Aorta (tissue), 5 donors: ENCODE measurements at places on chromosomes 2 and 18. TPM values are rescaled to one million over a fixed set of nuclear protein-coding genes. Genes with fewer than 3 reads are reported as not detected.

GRCh38 chr2:176099728-176100546 lies at the start of gene HOXD12:
TSS of gene HOXD12 (plus strand) at chr2:176099795. CDS start at chr2:176099802, 7 bp downstream.
- no peak for DNase-seq

GRCh38 chr18:62045316-62045715 lies 141.5 kb downstream of the PIGN start:
- DNase-seq = no peak

DNA sequence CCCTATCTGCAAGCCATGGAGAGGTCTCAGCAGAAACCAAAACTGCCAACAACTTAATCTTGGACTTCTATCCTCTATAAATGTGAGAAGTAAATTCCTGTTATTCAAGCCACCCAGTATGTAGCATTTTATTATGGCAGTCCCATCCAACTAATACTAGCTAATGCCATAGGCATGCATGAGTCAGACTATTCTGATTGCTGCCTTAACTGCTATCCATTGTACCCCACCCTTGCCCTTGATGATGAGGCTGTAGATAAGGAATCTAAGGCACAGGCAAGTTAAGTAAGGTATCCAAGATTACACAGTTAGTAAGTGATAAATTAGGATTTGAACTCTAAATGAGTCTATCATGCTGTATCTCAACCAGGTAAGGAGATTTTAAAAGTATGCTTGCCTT lies 223.0 kb downstream of the UBE2E3 start:
- DNase-seq = no peak

GRCh38 chr2:15259356-15259756 lies 301.8 kb downstream of the NBAS start:
- DNase-seq = no peak

- no peak for DNase-seq
Measured at GRCh38 chr2:219631406-219631891, 4.0 kb downstream of the SLC4A3 start.

DNA sequence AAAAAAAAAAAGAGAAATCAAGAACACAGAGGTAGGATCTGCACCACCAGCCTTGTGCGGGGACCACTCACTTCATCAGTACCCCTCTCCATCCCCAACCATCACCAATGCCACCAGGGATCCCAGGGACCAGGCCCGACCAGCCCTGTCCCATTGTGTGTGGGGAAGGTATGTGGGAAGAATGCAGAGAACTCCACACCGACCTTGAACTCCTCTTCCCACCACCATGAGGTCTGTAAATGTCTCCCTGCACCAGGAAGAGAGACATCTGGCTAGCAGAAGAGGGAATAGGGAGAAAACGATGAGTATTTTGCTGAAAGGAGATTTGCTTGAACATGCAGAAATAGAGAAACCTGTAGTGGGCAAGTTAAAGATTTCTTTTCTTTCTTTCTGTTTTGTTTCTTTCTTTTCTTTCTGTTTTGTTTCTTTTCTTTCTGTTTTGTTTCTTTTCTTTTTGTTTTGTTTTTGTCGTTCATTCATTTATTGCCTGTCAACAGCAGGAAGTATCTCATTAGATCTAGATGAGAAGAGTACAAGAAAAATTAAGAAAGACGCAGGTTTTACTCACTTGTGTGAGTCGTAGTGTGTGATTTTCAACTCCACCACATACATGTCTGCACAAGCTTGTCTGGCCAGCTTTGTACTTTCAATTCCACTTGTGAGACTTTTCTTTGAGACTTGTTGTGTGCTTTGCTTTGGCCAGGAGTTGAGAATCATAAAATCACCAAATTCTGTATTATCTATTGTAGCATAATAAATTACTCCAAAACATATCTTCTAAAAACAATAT lies 179.8 kb upstream of the HAAO start:
- DNase-seq = no peak

DNA sequence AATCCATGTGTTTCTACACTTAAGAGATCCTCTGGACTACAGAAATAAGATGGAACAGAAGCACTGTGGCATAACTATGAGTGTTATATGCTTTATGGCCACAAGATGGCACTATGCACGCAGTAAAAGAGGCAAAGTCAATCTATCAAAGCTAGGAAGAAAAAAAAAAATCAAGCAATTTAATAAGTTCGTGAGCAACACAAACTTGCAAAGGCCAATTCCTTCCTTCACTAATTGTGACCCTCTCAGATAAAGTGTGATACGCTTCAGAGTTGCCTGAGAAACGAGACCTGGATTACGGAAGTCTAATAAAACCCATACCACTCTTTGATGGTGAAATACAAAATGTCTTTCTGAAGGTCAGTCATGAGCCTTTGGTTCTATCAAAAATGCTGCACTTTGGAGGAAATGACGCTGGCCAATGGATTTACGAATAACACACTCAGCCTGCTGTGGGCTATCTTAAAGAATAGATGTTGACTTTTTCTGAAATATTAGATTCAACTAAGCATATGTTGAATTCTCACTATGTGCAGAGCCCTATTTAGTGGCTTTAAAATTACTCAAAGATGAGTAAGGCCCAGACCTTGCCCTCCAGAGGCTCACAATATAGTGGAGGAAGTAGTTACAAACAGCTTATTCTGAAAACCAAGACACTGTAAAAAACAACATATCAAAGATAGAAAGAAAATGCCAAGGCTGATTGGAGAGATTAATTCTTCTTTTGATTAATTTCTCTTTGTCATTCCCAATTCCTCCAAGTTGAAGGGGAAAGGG lies 35.5 kb upstream of the TTR start:
- no peak for DNase-seq

DNA sequence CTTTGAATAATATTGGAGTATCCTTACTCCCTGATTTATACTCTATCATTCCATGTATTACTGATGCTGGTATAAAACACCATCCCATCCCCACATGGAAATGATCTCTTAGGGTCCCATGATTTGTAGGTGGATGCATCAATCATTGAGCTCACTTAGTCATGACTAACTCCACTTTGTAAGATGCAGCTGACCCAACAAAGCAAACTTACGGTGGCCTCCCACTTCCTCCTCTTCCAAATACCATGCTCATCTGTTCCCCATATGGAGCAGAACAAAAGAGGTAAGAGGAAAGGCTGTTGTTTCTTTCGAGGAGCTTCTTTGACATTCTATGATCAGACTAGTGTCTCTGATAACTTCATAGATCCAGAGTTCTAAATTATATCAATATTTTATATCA lies 640.2 kb upstream of the SLC39A10 start:
- DNase-seq = no peak

GRCh38 chr2:27738349-27739057 lies 33.0 kb upstream of the MRPL33 start:
- no peak for DNase-seq

GRCh38 chr2:25380586-25381375 lies 39.1 kb upstream of the DNMT3A start:
- DNase-seq = peak; percentile 27

- no peak for DNase-seq
Measured at GRCh38 chr2:130183512-130184373, 1.7 kb downstream of the MZT2B start.

Gene CCDC121
- total RNA-seq = 3.6 TPM

Gene C2orf80
- total RNA-seq = not detected

Gene TRMT61B
- total RNA-seq = 14.7 TPM

Gene SLC4A5
- 7.3 TPM for total RNA-seq

Gene SCN9A
- total RNA-seq = 2.9 TPM
